ENCODE measurements at places on chromosomes 11 and 22. TPM values are rescaled to one million over a fixed set of nuclear protein-coding genes. Genes with fewer than 3 reads are reported as not detected.

The BEST1 gene
- total RNA-seq: 0.31 TPM

The JHY gene
- total RNA-seq: 1.9 TPM

The TRIM29 gene
- total RNA-seq: not detected

The SCN4B gene
- total RNA-seq: not detected

The UPK2 gene
- total RNA-seq: not detected

The SYT9 gene
- total RNA-seq: not detected

The LRRC74B gene
- total RNA-seq: not detected

The EXT2 gene
- total RNA-seq: 16.1 TPM

The MUC2 gene
- not detected for total RNA-seq

Data from CD8-positive, alpha-beta T cell (primary cell).